ENCODE measurements at places on chromosomes 2 and 18. TPM values are rescaled to one million over a fixed set of nuclear protein-coding genes. Genes with fewer than 3 reads are reported as not detected.

Gene CRYGC
- total RNA-seq: not detected

Gene CYP27C1
- not detected for total RNA-seq

Gene OST4
- total RNA-seq: 367 TPM

Gene OR6B2
- total RNA-seq: not detected
